ENCODE measurements at places on chromosomes 7 and 10.

GRCh38 chr10:100742076-100742771 lies 3.2 kb upstream of the PAX2 start:
- no peak for DNase-seq

DNA sequence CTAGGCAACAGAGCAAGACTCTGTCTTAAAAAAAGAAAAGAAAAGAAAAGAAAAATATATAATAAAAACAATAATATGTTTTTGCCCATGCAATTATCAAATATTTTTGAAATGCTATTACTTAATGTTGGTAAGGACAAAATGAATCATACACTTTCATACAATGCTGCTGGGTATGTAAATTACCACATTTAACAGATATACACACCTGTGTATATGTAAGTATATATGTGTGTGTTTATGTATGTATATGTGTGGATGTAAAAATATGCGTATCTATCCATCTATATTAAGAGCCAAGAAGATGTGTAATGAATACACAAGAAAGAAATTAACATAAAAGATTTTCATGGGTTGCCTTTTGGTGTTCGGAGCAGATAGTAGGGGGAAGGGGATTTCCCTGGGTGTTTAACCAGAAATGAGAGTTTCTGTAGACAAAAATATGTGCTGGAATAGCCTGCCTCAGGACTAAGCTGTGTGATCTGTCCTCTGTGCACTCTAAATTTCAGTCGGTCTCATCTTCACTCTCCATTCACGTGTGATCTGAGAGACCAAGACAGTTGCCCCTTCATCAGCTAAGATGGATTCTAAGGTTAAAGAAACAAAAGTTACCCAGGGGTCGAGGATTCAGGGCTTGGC lies 61.2 kb downstream of the PRKCQ start:
- no peak for DNase-seq

- no peak for DNase-seq
These were observed 22.7 kb downstream of the MKRN1 start for GRCh38 chr7:140456551-140457051.

DNA sequence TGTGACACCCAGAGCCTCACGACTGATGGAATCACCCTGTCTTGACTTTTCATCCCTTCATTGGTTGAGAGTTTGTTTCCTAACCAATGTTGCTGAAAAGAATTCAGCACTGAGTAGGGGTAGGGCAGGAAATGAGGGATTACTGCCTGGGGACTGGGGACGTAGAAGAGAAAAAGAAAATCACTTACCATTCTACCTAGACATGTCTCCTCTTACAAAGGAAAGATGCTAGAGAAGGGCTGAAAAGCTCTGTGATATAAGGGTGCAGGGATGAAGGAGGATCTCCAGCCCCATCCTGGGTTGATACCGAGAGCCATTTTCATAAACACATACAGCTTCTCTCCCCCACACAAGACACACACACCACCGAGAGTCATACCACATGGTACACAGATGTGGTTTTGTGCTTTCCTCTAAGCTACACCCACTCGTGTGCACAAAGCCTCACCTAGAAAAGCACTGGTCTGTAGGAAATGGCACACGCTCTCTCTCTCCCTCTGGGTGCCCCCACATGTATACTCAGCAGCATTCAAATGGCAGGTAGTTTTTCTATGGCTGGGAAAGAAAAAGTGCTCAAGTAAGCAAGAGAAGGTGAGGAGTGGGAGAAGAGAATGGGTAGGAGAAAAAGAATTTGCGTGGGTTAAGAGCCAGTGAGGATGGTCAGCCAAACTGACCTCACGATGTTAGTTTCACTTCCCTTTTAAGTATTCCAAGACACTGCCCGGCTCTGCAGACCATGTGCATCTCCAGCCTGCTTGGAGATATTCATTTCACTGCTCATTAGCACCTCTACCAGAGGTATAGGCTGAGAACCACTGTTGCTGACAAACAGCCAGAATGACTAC lies 85.8 kb downstream of the CALD1 start:
- DNase-seq = no peak

GRCh38 chr10:88244781-88245625 lies 338.1 kb downstream of the RNLS start:
- no peak for DNase-seq

DNA sequence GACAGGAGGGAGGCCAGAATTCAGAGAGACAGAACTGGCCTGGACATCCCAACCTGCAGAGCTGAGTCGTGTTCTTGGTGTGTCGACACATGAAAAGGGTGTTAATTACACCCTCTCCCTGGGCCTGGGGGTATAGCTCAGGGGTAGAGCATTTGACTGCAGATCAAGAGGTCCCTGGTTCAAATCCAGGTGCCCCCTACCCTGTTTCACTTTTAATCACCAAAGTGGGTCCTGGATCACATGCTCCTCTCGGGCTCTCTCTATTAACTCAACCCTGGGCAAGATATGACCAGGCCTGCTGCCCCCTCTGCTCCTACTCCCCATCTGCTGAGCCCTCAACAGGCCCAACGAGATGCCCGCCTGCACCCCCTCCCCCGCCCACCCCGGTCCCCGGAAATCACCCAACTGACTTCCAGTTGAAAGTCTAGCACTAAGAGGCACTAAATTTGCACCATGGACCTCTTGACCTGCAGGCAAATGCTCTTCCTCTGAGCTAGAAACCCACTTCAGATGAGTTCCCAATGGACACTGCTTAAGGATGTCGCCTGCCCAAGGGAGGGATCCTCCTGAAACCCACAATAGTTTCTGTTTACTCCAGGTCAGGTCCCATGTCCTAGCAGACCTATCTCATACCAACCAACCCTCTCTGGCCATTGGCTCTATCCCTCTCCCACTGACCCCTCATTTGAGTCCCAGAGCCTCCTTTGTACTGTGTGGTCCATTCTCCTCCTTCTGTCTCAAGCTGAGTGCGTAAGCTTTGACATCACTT lies 137.6 kb downstream of the ZNF467 start:
- DNase-seq = no peak

- DNase-seq = no peak
These were observed 354.2 kb downstream of the GFRA1 start for GRCh38 chr10:115918812-115919211.

GRCh38 chr7:2791390-2791789 lies 52.7 kb downstream of the GNA12 start:
- DNase-seq = no peak

GRCh38 chr10:112927980-112928379 lies 22.1 kb upstream of the TCF7L2 start:
- no peak for DNase-seq

DNA sequence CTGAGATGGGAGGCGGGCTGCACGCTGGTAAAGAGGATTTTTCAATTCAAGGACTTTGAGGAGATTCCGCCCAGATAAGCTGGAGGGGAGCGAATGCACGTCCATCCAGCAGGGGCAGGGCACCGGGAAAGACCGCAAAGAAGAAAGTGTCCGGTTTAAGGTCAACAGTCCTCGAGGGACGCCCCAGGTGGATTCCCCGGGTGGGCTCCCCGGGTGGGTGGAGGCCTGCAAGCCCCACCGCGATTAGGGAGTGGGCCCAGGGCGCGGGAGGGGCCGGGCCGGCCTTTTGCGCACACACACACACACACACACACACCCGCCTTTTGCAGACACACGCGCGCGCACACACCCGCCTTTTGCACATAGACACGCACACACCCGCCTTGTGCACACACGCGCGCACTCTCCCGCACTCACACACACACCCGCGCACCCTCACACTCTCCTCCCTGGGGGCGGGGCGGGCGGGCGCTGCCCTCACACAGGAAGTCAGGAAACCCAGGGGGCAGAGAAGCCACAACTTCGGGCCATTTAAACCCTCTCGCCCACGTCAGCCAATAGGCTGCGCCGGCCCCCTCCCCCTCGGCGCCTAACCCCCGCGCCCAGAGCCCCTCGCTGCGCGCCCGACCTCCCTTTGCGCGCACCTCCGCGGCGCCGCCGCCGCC lies 615 bp downstream of the ARHGAP12 start:
- DNase-seq = peak; percentile 50

DNA sequence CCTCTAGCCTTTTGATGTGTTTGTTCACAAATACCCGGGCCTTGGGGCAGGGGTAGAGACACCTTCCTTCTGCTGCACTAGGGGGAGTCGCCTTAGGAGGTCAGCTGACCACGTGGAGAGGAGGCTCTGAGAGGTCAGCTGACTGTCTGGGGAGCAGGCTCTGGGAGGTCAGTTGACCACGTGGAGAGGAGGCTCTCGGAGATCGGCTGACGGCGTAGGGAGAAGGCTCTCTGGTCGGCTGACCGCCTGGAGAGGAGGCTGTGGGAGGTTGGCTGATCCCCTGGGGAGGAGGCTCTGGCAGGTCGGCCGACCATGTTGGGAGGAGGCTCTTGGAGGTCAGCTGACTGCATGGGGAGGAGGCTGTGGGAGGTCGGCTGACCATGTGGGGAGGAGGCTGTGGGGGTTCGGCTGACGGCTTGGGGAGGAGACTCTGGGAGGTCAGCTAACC lies 59.6 kb upstream of the LYZL1 start:
- DNase-seq = no peak

DNA sequence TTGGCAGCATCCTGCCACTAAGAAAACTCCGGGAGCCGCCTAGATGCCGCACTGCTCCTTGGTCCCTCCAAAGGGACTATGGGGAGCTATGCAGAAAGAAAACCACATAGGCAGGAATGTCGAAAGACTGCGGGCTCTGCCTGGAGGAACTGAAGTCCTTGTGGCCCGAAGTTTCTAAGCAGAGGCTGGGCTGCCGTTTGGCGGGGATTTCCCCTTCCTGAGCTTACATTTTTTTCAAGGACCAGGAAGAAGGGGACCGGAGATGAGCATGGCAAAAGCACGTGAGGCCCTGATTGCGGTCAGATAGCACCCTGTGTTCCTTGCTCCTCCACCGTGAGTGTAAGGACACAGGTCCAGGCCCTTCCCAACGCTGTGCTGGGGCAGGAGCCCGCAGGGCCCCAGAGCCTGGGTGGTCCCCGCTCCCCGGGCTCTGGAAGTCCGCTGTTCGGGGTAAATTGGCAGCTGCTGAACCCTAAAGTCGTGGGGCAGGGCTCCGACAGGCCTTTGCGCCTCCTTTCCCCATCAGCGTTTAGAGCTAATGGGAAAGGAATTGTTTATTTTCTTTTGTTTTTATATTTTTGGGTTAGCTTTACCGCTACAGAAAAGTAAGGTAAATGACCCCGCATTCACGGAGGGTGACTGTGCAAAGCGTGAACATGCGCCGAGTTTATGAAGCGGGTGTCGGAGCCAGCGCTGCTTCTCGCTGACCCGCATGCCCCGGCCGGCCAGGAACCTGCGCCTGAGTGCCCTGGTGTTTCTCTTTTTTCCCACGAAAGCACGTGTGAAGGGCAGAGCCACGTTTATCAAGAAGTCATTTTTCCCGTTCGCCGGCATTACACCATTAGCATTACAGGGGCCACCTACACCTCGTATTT lies 356.5 kb upstream of the ZNF32 start:
- no peak for DNase-seq

GRCh38 chr7:153245809-153246208 lies 486.3 kb downstream of the ACTR3B start:
- no peak for DNase-seq

All from NCI-H774 (cell line).